T-cell (primary cell): ENCODE measurements at places on chromosomes 12 and 14.

DNA sequence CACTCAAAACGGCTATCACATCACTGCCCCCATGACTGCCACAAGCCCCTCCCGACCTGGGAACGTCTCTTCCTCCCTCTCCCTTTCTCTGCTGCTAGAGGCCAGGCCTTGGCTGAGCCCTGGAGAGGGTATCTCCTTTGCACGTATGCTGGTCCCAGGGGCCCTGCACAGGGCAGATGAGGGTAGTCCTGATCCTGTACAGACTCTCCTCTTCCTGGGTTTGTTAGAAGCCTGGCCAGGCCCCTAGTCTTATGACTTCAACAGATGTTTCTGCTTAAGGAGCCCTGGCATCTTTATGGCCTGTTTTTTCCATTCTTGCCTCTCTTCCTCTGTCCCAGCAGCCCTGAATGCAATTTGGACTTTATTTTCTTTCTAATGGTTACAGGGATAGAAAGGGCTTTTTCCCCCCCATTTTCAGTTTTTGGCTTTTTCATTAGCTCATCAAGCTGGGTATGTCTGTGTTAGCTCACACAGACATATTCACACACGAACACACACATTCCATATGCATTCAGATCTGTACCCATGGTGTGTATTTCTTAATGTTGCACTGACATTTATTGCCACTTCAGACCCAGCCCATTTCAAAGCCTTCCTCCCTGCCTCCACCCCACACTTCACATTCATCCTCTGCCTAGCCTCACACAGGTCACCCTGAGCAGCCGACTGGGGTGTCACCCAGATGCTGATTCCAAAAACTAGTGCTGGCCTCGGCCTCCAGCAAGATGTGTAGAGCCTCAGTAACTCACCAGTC lies 203.2 kb downstream of the ZFP36L1 start:
- no peak for DNase-seq

- DNase-seq: no peak
Observed at GRCh38 chr12:112380663-112381405, 1.4 kb downstream of the HECTD4 start.

GRCh38 chr12:50690925-50691324 lies 73.0 kb upstream of the ATF1 start:
- no peak for DNase-seq

GRCh38 chr12:123119808-123120207 lies 31.1 kb downstream of the PITPNM2 start:
- peak; percentile 41 for DNase-seq

- DNase-seq: no peak
Observed at GRCh38 chr12:85468356-85469157, 188.5 kb downstream of the ALX1 start.

- DNase-seq: no peak
Observed at GRCh38 chr14:70442750-70443149, 9.2 kb upstream of the ADAM21 start.

DNA sequence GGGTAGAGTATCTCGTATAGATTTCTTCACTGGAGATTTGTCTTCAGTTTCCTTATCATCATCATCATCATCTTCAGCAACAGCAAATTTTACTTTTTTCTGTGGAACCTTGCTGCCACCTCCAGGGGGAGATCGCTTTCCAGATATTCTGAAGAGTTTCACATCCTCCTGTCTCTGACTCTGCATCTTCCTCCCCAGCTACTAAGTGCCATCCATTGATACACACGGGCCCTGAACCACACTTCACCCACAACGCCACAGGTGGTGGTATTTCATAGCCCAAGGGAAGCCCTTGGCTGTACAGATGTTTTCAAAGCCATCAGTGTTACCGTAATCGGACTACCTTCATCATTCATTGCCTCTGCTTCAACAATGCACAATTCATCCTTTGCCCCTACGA lies 82.2 kb downstream of the PPP2R5C start:
- DNase-seq: peak; percentile 61

GRCh38 chr12:21571046-21571445 lies 33.6 kb downstream of the GYS2 start:
- DNase-seq: no peak
